ENCODE measurements at places on chromosomes 4 and X. TPM values are rescaled to one million over a fixed set of nuclear protein-coding genes. Genes with fewer than 3 reads are reported as not detected.
A peak's percentile ranks its signal among the peaks of the same experiment; 100 is the strongest.

DOK7 gene
- total RNA-seq: not detected

EDNRA gene
- total RNA-seq: 2.1 TPM

FATE1 gene
- not detected for total RNA-seq

GAGE13 gene
- not detected for total RNA-seq

KDR gene
- total RNA-seq: 13.2 TPM

BEX1 gene
- total RNA-seq: 13.9 TPM

- peak overlapping the region; percentile 75 for H3K27ac ChIP-seq
- H3K4me3 ChIP-seq: no peak overlapping the region
- no peaks in the 10 kb centered on the region for H3K36me3 ChIP-seq
Measured at GRCh38 chr4:137663251-137664045, 131.2 kb upstream of the PCDH18 start.

DNA sequence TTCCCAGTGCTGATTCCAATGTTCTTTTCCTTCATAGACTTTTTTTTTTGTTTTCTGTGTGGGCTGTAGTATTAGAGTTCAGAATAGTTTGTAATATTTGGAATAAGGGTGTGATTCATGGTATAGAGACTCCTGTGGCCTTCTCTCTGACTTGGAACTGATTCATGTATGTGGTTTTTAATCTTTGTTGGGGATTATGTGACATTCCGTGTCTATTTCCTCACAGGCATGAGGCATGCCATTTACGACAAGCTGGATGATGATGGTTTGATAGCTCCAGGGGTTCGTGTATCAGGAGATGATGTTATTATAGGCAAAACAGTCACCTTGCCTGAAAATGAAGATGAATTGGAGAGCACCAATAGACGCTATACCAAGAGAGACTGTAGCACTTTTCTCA lies 44.4 kb downstream of the POLR2B start:
- no peak overlapping the region for H3K4me3 ChIP-seq
- no peak for DNase-seq
- no peaks in the 10 kb centered on the region for H3K27me3 ChIP-seq
- H3K4me1 ChIP-seq: peaks cover under 1% of the 10 kb centered on the region
- H3K27ac ChIP-seq: no peak overlapping the region
- peaks cover 97% of the 10 kb centered on the region for H3K36me3 ChIP-seq

DNA sequence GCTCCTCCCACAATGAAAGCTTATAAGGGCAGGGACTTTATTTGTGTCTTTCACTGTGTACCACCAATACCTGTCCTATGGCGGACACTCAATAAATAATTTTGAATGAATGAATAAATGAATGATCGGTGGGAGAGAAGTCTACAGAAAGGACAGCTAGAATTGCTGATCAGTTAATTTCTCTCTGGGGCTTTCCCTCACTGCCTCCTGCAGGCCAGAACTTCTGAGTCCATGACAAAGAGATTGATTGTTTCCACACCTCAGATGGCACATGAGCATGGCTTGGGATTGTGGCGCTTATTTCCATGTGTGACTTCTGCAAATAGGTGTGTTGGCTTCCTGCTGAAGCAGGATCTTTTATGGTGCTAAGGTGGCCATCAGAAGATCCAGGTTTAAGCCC lies 6.3 kb downstream of the FAM47E start:
- no peak overlapping the region for H3K27ac ChIP-seq
- no peaks in the 10 kb centered on the region for H3K36me3 ChIP-seq
- DNase-seq: no peak
- no peaks in the 10 kb centered on the region for H3K27me3 ChIP-seq
- no peaks in the 10 kb centered on the region for H3K4me1 ChIP-seq
- no peak overlapping the region for H3K4me3 ChIP-seq

DNA sequence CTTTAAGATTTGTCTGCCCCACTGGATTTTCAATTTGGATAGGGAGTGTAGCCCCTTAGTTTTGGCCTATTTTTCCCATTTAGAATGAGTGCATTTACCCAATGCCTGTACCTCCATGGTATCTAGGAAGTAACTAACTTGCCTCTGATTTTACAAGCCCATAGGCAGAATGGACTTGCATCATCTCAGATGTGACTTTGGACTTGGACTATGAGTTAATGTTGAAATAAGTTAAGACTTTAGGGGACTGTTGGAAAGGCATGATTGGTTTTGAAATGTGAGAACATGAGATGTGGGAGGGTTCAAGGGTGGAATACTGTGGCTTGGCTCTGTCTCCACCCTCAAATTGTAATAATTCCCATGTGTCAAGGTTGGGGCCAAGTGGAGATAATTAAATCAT lies 2480.2 kb downstream of the PCDH7 start:
- no peaks in the 10 kb centered on the region for H3K27me3 ChIP-seq
- no peak overlapping the region for H3K4me3 ChIP-seq
- H3K36me3 ChIP-seq: no peaks in the 10 kb centered on the region

GRCh38 chrX:12269484-12269883 lies 131.2 kb downstream of the FRMPD4 start:
- no peak for DNase-seq
- H3K36me3 ChIP-seq: no peaks in the 10 kb centered on the region
- H3K27ac ChIP-seq: no peak overlapping the region
- no peak overlapping the region for H3K4me3 ChIP-seq
- H3K4me1 ChIP-seq: no peaks in the 10 kb centered on the region

DNA sequence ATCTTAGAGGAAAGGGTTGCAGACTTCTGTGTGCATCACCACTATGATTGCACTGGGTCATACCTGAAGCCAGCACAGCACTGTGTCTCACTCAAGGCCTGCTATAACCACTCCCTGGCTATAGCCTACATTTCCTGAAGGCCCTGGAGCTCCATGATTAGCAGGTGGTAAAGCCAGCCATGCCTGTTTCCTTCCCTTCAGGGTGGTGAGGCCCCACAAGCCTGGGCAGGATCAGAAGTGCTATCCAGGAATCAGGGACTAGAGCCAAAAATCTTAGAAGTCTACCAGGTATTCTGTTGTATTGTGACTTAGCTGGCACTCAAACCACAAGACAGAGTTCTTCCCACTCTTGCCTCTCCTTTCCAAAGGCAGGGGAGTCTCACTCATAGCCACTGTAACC lies 734.6 kb downstream of the GLUD2 start:
- no peaks in the 10 kb centered on the region for H3K27me3 ChIP-seq
- H3K27ac ChIP-seq: no peak overlapping the region

- H3K4me1 ChIP-seq: no peaks in the 10 kb centered on the region
- no peaks in the 10 kb centered on the region for H3K36me3 ChIP-seq
- H3K27ac ChIP-seq: no peak overlapping the region
- no peaks in the 10 kb centered on the region for H3K27me3 ChIP-seq
- DNase-seq: no peak
Measured at GRCh38 chrX:68878977-68879645, 50.3 kb downstream of the EFNB1 start.

- H3K27me3 ChIP-seq: peaks cover 18% of the 10 kb centered on the region
- peak within 1 kb of the TSS; percentile 69 for H3K27ac ChIP-seq
- DNase-seq: peak; percentile 96
- peaks cover 34% of the 10 kb centered on the region for H3K4me1 ChIP-seq
Measured at GRCh38 chr4:1011022-1011665, at the start of gene FGFRL1. Gene FGFRL1 (plus strand): TSS chr4:1011626. CDS start chr4:1012486, 860 bp downstream.

DNA sequence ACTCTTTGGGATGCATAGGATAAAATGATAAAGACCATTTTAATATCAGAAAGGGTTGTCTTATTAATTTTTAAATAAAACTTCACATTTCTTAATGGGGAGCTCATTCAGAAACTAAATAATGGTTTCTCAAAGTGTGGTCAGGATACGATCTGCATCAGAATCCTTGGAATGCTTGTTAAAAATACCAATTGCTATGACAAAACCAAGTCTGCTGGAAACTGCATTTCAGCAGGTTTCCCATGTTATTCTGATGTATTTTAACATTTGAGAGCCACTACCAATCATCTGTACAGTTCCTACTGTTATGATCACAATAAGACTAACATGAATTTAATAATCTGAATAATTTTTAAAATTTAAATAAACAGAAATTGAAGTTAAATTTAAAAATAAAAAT lies 115.1 kb downstream of the SOWAHB start:
- no peaks in the 10 kb centered on the region for H3K4me1 ChIP-seq
- peaks cover 5% of the 10 kb centered on the region for H3K36me3 ChIP-seq
- no peak overlapping the region for H3K4me3 ChIP-seq
- DNase-seq: no peak
- no peaks in the 10 kb centered on the region for H3K27me3 ChIP-seq

DNA sequence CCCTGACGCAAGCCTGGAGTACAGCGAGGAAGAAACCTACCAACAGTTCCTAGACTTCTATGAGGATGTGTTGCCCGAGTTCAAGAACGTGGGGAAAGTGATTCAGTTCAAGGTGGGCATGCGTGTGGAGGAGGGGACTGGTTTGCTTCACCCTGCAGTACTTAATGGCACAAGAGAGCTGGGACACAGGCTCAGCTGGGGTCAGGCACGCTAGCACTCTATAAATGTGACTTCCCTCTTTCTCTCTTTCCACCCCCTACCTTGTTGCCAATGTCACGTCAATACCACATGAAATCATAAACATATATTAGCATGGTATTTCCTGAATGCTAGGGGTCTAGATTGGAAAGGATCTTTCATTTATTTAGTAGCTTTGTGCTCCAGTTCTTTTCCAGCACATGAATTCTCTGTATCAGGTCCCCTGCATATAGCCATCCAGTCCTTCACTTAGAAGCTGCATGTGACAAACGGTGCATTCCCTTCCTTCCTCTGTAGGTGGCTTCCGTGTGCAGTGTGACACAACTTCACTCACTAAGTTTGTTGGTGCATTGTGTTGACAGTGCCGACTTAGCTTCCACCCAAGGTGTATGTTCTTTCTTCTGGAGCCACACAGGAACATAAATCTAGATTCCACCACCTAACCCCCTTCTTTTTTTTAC lies 25.6 kb downstream of the ZRSR2 start:
- H3K4me3 ChIP-seq: no peak overlapping the region
- no peaks in the 10 kb centered on the region for H3K36me3 ChIP-seq
- H3K4me1 ChIP-seq: no peaks in the 10 kb centered on the region
- no peaks in the 10 kb centered on the region for H3K27me3 ChIP-seq

GRCh38 chrX:112857478-112857878 lies 16.8 kb upstream of the AMOT start:
- no peak overlapping the region for H3K4me3 ChIP-seq
- H3K27ac ChIP-seq: no peak overlapping the region
- H3K27me3 ChIP-seq: no peaks in the 10 kb centered on the region
- H3K36me3 ChIP-seq: no peaks in the 10 kb centered on the region
- no peak for DNase-seq

DNA sequence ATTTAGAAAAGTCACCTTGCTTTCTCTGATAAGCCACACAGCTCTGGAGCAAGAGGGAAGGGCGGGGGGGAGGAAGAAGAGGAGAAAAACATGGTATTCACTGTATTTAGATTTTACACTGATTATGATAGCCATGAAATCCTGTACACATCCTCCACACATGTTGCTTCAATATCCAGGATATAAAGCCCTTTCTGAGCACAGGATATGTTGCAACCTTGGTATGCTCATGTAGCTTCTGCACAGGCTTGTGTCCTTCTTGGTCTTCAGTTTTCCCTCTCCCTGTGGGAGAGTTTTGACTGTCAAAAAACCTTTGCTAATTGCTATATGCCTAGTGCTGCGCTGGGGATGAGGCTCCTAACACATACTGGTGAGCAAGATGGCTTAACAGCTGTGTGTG lies 61.9 kb upstream of the DAPP1 start:
- H3K27ac ChIP-seq: no peak overlapping the region
- no peak overlapping the region for H3K4me3 ChIP-seq
- no peaks in the 10 kb centered on the region for H3K36me3 ChIP-seq
- no peaks in the 10 kb centered on the region for H3K4me1 ChIP-seq
- H3K27me3 ChIP-seq: no peaks in the 10 kb centered on the region

DNA sequence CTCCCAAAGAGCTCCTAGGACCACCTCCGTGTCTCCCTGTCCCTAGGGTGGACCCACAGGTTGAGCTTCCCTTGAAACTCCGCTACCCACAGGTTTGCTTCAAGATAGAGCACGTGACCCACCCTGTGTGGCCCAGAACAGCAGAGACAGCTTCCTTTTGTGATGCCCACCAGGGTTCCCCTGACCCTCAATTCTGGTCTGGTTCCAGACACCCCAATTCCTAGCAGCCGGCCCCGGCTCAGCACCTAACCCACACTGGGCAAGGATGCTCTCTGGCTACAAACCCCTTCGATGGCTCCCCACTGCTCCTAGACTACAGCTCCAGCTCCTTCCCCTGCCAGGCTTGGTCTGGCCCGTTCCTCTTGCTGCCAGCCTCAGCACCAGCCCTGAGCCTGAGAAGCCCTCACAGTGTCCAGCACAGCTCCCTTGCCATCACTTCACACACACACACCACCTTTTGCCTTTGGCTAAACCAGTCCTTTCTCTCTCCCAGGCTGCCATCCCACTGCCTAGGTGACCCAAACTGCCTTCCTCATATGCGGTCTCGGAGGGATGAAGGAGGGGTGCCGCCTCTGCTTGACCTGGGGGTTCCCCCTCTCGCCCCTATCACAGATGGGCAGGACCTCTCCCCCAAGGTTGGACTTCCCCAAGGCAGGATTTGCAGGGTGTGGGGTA lies 6.2 kb downstream of the PNCK start:
- no peak overlapping the region for H3K4me3 ChIP-seq
- H3K27me3 ChIP-seq: no peaks in the 10 kb centered on the region
- no peaks in the 10 kb centered on the region for H3K4me1 ChIP-seq

DNA sequence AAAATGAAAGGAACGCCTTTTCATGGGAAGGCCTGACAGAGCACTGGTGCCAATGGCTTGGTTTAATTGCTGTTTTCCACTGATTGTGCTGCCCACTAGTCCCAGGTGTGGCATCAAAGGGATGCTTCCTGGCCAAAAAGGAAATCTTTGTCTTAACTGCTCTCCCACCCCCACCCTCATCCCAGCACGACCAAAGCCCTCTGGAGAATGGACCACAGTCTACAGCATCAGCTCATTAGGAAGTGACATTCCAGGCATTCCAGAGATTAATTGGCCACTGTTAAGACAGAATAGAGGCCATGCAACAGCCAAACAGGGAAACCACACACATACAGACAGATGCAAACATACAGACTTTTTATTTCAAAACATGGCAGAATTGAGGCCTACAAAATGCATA lies 143.2 kb downstream of the LHFPL1 start:
- no peak overlapping the region for H3K27ac ChIP-seq
- no peak overlapping the region for H3K4me3 ChIP-seq
- H3K4me1 ChIP-seq: no peaks in the 10 kb centered on the region
- no peaks in the 10 kb centered on the region for H3K36me3 ChIP-seq

DNA sequence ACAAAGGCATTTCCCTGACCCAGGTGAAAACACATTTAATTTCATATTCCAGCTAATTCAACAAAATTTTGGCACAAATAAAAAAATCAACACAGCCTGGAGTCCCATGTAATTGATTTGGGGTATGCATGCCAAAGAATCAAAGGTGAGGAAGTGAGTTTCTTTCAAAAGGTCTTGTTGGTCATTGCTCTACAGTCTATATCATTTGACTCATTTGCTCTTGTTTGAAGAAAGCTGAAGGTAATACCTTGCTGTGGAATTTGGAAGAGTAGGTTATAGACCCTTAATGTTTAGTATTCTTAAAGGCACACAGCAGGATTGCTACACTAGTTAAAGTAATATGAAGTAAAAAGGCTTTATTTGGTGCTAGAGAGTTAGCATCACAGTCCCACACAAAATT lies 25.4 kb downstream of the COL4A6 start:
- H3K4me1 ChIP-seq: no peaks in the 10 kb centered on the region
- no peak overlapping the region for H3K4me3 ChIP-seq
- no peak overlapping the region for H3K27ac ChIP-seq
- H3K27me3 ChIP-seq: no peaks in the 10 kb centered on the region
- DNase-seq: no peak
- no peaks in the 10 kb centered on the region for H3K36me3 ChIP-seq

Data from sigmoid colon (tissue), 7 donors.